ENCODE measurements at places on chromosomes 5 and 9.

GRCh38 chr5:140725799-140726471 lies 25.7 kb downstream of the ZMAT2 start:
- DNase-seq, result peak; percentile 84

DNA sequence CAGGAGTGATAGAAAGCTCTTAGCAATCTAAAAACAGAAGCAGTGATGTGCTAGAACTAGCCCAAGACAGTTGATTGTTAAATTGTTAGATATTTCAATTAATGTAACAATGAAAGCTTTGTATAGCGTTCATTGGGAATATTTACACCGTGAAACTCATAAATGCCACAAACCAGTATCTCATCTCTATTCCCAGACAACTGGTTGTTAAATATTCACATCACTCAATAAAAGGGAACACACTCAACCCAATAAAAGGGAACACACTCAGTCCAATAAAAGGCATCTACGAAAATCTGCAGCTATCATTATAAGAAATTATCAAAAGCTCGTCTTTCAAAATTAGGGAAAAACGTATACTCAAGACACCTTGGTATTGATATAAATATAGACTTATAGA lies 270.9 kb downstream of the CYLC2 start:
- no peak for DNase-seq

DNA sequence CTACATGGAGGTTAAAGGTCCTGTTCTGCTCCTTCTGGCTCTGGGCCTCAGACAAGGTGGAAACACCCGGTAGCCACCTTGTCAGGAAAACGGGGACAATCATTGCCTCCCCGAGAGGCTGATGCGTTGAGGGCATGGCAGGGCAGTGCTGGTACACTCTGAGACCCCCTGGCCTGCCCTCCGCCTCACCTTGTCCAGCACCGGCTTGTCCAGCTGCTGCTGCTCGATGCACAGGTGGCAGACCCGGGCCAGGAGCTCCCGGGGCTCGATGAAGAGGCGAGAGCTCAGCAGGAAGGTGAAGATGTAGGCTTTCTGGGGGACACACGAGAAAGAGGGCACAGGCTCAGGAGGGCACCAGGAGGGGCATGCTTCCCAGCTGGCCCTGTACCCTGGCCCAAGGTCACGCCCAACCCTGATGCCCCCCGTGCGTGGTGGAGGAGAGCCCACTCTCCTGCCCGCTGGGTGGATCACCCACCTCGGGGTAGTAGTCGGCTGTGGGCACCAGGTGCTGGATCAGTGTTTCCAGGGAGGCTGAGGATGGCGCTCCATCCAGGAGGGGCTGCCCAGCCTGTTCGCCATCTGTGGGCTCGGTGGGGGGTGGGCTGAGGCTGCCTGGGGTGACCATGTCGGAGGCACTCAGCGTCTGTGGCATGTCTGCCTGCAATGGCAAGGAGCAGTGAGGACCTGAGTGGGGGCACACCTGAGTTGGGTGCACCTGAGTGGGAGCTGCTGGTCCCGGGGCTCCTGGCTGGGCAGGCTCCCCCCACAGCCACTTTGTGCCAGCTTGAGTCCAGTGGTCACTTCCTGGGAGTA lies 66.0 kb upstream of the RNF130 start:
- DNase-seq, result no peak

DNA sequence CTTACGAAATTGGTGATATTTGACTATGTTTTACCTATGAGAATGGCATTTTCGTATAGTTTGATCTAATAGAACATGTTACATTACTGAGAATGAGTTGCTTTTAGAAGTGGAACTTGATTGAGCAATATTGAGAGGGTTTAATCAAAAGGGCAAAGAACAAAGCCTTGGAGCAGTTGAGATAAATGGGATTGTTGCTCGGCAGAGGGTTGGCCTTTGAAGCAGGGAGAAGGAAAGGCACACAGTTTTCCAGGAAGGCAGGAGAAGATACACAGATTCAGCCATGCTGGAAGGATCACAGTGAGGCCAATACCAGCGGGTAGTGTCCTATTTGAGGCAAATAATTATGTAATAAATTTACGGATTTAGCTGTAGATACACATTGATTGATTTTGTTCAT lies 19.5 kb downstream of the MAN2A1 start:
- DNase-seq, result no peak

DNA sequence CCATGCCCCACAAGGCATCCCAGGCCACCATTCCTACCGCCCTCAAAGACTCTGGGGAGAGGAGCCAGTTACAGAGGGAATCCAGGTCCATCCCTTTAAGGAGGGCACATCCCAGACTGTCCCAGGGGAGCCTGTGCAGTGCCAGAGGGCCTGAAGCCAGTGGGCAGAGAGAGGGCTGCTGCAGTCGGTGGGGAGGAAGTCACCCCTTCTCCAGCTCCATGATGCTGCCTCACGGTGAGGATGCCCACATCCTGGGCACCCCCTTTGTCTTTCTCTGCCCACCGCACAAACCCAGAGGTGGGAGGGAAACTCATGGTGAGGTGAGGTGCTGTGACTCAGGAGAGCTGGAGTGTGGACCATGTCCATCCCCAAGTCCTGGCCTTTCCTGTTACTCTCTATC lies 26.2 kb upstream of the ANKRD33B start:
- DNase-seq, result no peak

GRCh38 chr9:128193469-128194096 lies 2.2 kb upstream of the CIZ1 start:
- DNase-seq, result no peak

GRCh38 chr9:81030027-81030426 lies 659.3 kb downstream of the TLE1 start:
- DNase-seq, result no peak

DNA sequence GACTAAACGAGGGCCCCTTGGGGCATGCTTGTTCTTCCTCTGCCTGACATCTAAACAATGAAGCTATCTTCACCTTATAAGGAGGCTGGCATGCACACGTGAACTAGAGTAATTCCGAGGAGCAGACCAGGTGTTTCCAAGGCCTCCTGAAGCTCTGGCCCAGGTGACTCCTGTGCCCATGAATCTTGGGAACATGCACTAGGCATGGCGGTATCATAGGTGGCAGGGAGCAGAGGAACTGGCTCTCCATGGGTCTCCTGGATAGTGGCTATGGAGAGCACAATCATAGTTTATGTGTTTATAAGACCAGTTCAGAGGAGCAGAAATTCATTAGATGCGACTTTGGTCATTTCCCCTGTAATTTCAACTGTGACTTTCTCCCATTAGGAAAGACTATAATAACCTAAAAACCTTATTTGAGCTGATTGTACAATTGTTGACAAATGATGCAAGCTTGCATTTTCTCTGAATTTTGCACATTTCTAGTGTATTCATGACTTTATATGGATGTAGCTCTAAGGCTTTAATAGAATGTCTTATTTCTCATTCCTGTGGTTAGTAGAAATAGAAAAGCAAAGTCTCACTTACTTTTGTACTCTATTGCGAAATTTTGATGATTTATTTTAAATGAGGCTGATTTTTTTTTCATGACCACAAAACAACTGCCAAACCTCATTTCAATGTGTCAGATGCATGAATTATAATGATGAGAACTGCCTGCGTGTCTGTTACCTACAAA lies 135.3 kb upstream of the RPS23 start:
- DNase-seq, result no peak

GRCh38 chr9:86924206-86924605 lies 23.1 kb downstream of the GAS1 start:
- no peak for DNase-seq

GRCh38 chr9:96523374-96523773 lies 73.4 kb downstream of the HABP4 start:
- DNase-seq, result no peak

GRCh38 chr9:1013021-1013420 lies 36.6 kb downstream of the DMRT3 start:
- DNase-seq, result no peak

- DNase-seq, result no peak
These were observed 18.1 kb downstream of the SAR1B start for GRCh38 chr5:134614450-134615085.

GRCh38 chr5:68757626-68758212 lies 336.1 kb upstream of the SLC30A5 start:
- no peak for DNase-seq

DNA sequence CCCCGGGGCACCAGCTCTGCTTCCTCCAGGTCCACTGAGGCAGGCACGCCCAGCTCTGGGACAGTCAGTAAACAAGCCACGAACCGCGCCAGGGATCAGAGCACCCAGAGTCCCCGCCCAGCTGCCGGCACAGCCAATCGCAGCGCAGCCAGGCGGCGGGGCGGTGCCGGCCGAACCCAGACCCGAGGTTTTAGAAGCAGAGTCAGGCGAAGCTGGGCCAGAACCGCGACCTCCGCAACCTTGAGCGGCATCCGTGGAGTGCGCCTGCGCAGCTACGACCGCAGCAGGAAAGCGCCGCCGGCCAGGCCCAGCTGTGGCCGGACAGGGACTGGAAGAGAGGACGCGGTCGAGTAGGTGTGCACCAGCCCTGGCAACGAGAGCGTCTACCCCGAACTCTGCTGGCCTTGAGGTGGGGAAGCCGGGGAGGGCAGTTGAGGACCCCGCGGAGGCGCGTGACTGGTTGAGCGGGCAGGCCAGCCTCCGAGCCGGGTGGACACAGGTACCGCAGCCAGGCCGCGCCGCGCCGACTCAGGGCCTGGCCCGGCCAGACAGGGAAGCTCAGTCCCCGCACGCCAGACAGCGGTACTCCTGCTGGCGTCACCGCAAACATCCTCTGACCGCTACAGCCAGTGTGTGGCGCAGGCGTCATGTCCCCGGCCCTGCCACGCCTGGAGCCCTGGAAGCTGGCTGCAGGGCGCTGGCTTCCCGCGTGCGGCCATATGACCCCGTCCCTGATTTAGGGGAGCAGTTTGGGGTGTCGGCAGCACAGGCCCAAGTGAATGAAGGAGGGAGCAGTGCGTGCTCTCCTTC lies at the start of gene CTSL:
Gene CTSL (plus strand): TSS at position 220 of the 810 bp plus-strand sequence. CDS start 1,485 bp downstream, outside the sequence.
- no peak for DNase-seq

GRCh38 chr5:136174021-136174659 lies 18.8 kb downstream of the SMIM32 start:
- DNase-seq, result peak; percentile 18

DNA sequence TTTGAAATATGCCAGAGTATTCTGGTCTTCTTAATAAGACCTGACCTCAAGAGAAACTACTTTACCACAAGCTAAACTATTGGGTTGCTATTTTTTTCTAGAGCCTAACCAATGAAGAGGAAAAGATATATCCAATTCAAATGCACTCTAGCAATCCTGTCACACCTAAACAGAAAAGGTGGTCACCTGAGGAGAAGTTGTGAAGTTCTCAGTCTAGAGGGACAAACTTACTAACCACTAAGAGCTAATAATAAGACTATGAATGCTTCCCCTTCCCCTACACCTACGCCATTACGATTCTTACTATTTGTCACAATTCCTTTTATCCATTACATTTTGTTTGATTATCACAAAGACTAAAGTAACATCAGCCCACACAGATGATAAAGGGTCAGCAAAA lies 29.7 kb downstream of the RLN2 start:
- DNase-seq, result no peak

GRCh38 chr5:78293851-78294247 lies 649 bp downstream of the AP3B1 start:
- DNase-seq, result no peak

DNA sequence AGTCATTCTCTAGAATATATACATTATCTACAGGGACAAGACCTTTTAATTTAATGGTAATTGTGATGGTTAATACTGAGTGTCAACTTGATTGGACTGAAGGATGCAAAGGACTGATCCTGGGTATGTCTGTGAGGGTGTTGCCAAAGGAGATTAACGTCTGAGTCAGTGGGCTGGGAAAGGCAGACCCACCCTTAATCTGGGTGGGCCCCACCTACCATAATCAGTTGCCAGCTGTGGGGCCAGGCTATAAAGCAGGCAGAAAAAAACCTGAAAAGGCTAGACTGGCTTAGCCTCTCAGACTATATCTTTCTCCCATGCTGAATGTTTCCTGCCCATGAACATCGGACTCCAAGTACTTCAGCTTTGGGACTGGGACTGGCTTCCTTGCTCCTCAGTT lies 112.2 kb upstream of the SMC2 start:
- DNase-seq, result no peak

Measured in NCI-H774 (cell line).